Mesenchymal stem cell (in vitro differentiated cells and primary cell): ENCODE measurements at places on chromosomes 7 and 10.

GRCh38 chr7:128939861-128940410, 2.2 kb downstream of the IRF5 start:
- no peak for DNase-seq

DNA sequence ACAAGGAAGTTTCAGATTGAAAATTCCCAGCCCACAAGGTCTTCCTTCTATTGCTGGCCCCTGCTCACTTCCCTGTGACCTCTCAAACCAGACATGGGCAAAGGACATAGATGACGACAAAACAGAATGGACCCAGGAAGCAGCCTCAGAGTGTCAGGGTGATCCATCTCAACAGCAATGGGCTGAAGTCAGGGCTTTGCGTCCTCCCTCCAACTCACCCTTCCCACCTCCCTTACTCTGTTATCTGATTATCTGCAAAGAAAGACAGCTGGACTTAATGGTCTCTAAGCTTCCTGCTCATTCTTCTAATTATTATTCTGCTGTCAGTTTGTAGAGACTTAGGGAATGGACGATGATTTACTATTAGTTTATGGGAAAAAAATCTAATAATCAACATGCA, 115.9 kb downstream of the PIP4K2A start:
- peak; percentile 60 for DNase-seq

DNA sequence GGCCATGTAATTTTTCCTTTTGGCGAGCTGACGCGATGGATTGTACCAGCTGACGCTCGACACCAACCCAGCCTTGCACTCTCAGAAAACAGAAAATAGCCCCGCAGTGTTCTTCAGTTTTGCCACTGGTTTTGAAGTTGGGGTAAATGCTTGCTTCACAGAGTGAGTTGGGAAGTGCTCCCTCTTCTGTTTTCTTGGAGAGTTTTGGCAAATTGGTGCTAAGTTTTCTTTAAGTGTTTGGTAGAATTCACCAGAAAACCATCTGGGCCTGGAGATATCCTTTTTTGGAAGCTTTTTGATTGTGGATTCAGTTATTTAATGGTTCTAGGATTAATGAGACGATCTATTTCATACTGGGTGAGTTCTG, 252.8 kb downstream of the ELFN1 start:
- DNase-seq = no peak

GRCh38 chr7:151119055-151119415, 32.8 kb downstream of the AGAP3 start:
- DNase-seq = no peak

DNA sequence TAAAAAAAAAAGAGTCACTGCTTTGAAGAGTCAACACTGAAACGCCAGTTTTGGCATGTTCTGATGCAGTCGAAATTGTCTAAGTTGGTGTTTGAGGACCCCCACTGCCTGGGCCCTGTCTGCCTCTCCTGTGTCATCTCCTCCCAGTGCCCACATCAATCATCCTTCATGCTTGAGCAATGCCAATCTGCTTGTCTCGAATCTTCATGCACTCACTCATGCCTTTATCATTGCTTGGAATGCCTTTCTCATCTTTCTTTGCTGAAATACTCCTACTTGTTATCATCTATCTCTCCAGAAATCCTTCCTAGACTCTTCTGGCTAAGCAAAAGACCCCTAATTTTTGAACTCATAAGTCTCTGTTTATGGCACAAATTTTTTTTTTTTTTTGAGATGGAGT, 42.1 kb upstream of the PLPP4 start:
- no peak for DNase-seq

GRCh38 chr10:93288679-93289634, 193.2 kb downstream of the MYOF start:
- peak; percentile 82 for DNase-seq

- DNase-seq = no peak
Observed at GRCh38 chr7:128891110-128891941, 19.2 kb downstream of the KCP start.

GRCh38 chr7:56079450-56080185, 13.1 kb downstream of the PHKG1 start:
- DNase-seq = no peak

DNA sequence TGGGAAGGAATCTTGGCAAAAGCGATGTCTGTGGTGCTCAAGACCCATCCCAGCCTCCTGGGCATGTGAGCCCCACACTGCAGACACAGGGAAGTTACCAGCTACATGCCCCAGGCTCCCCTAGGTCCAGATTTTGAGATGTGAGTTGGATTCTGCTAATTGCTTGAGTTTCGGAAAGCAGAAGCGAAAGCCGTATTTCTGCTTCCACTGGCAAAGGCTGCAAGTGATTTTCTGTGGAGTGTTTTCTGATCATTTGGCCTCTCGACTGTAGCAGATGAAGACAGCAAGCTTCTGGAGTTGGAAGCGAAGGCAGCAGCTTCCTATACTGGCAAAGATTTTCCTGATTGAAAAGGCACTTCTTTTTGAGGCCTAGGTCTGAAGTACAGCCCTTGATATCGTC, 29.6 kb downstream of the ANKRD16 start:
- no peak for DNase-seq

- no peak for DNase-seq
Observed at GRCh38 chr10:24418532-24418931, 209.6 kb downstream of the KIAA1217 start.

GRCh38 chr10:30068492-30069223, 9.3 kb upstream of the JCAD start:
- peak; percentile 26 for DNase-seq

DNA sequence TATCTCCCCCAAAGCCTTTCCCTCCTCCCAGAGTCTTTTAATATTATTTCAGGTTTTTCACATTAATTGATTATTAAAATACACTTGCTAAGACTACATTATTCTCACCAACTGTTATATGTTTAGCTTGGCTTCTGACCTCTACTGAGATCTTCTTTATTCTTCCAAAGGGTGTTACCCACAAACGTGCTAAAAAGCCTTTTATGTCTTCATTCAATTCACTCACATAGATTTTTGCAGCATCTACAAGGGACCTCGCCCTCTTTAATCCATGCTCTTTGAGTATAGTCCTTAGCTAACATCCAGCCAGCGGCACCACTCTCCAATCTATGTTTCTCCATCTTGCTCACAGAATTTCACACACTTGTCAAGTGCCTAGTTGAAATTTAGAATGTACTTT, 115.9 kb downstream of the HIPK2 start:
- no peak for DNase-seq

- no peak for DNase-seq
Observed at GRCh38 chr7:119900996-119901672, 371.8 kb upstream of the KCND2 start.

DNA sequence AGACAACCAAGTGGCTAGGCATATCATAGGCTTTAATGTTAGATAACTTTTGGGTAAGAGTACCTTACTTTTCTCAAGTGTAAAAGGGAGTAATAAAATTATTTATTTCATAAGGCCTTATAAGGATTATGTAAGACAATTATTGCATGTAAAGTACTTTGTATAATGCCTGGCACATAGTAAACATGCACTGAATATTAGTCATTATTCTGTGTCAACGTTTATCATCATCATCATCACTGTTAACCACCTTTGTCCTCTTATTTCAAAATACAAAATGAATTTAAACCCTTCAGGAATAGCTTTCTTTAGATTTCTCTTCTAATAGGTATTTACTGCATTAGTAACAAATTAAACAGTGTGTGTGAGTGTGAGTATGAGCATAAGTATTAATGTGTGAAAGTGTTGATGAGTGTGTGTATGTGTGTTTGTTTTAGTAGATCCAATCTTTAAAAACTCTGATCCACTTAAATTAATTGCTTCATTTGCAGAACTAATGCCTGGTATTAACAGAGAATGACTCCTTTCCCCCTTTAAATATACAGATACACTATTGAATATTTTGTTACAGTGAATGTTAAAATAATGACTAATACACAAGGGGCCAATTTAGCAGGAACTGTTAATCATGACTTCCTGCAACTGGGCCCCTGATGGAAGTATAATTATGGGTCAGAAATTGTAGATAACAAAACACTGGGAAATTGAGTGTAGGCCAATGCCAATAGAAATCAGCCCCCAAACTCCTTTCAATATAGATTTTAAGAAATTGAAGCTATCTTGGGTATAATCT, 213.3 kb upstream of the FZD8 start:
- DNase-seq = no peak

DNA sequence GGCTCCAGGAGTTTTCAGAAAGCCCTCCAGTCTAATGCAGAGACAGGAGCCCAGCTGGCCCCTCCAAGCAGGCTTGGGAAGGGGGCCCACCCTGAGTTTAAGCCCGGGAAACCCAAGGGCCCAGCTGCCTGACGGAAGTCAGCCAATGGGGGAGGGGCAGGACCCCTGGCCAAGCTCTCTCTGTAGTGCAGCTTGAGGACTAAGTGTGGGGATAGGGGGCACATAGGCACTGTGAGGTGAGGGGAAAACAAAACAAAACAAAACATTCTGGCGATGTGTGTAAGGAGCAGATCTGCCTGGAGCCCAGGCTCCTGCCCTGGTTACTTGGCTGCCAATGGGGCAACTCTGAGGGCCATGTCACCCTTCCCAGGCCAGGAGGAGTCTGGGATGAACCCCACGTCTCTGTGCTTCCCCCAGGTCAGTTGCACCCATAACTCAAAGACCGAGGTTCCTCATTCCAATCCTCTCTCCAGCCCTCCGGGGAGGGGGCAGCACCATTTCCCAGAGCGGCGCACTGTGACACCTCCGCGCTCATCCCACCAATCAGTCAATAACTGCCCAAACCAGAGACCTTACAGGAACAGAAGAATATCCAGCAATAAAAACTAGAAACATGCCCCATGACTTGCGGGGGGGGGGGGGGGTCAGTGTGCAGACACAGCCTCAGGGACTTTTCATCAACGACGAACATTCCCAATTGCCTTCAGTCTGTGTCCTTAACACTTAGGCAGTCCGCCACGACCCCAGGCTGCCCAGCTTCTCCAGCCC, 1.7 kb downstream of the CXCL12 start:
- DNase-seq = no peak

GRCh38 chr7:120445276-120445675, 172.3 kb downstream of the KCND2 start:
- no peak for DNase-seq

DNA sequence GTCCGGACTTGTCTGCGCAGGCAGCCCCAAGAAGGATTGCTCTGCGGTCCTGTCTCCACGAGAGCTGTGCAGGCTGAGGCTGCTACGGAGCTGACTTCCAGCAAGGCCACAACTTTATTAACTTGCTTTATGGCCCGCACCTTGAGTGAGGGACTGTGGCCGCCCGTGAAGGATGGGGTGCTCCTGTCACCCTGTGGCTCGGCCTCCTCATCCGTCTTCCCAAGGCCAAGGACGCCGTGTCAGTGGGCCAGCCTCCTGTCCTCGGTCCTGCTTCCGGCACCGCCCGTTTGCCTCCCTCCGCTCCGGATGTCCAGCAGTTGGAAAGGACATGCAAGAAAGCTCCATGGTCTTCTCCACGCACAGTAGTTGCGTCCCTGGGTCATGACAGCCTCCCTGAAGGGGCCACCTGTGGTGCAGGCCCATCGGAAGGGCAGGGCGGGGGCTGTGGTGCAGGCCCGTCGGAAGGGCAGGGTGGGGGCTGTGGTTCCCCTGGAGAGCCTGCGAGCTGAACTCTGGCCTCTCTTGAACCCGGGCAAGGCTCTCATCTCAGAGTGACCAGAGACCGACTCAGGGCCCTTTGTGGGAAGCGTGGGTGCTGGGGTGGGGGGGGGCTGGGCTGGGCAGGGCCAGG, 87.1 kb downstream of the NKX6-2 start:
- DNase-seq = no peak

DNA sequence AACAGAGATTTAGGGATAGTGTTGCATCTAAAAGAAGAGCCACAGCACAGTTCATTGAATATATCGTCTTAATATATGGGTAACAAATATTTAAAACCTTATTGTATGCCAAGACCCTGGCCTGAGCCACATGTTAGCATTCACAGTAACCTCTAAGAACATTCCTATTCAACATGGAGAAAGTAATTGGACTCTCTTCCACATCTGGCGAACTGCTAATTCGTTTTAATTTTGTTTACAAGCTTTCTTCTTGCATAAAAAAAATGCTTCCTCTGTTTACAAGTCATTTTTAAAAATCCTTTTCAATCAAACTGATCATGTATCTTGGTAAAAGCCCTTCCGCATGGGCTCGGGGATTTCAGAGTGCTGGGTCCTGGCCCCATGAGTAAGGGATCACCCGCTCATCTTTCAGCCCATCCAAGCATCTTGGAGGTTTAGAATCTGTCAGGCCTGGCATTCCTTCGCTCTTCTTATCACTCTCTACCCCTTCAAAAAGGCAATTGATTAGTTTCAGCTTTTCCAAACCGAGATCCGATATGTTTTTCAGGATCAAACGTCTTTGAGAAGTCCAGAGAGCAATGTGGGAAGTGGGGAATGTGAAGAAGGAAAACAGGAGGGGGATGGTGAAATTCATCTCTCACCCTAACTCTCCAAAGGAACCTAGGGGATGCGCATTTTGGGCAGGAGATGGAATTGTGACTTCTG, 7.3 kb downstream of the TWIST1 start:
- DNase-seq = no peak

- no peak for DNase-seq
Observed at GRCh38 chr7:118478931-118479330, 254.4 kb downstream of the ANKRD7 start.

- no peak for DNase-seq
Observed at GRCh38 chr10:79542626-79543025, 17.6 kb downstream of the SFTPA2 start.

DNA sequence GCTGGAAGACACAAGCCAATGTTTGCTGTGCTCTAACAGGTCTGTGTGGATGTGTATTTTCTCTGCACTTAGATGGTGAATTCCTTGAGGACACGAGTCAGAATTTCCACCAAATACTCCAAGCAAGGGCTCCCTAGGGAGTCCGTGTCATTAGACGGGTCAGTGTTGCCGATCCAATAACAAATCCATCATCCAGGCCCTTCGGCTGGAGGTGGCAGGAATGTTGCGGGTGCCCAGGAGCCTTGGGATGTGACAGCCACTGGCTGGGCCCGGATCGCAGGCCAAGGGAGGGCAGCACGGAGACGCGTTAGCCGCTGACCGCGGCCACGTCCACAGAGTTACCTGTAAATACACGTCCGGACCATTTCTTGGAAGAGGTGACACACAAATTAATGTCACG, 186.8 kb downstream of the WDR37 start:
- DNase-seq = no peak

- peak; percentile 22 for DNase-seq
Observed at GRCh38 chr7:32020551-32021159, 49.6 kb downstream of the PDE1C start.

DNA sequence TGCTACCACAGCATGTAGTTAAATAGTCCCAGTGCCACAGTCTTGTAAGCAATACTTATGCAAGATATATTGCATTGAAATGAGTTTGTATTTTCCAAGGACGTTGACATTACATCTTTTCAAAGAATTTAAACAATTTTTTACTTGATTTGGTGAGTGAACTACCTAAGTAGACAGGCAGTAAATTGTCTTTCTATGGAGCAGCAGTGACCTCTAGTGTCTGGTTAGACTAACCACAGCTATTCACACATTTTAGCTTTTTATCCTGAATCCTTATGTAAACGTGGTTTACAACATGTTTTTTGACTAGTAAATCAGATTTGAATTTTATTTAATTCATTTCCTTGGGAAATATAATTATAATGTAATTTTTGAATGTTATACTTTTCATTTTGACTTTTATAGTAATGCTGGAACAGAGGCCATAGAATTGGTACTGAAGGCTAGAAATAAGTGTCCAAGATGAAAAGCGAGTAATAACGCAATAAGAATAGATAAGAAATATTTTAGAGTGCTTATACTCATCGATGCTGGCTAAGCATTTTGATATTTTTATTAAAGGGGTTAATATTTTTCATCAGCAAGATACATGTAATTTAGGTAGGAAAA, 5.6 kb downstream of the LRRTM3 start:
- peak; percentile 63 for DNase-seq

GRCh38 chr7:30474893-30475292, 3.7 kb downstream of the NOD1 start:
- peak; percentile 19 for DNase-seq
